Activated T-cell treated with anti-CD3 and anti-CD28 coated beads, Interleukin-2, amount 50 U/mL, for 72 hours (primary cell): ENCODE measurements at places on chromosomes 5 and 9.

- DNase-seq: no peak
Measured at GRCh38 chr9:99178912-99179872, 42.5 kb downstream of the ALG2 start.

- no peak for DNase-seq
Measured at GRCh38 chr9:72220589-72220988, 71.3 kb downstream of the GDA start.

DNA sequence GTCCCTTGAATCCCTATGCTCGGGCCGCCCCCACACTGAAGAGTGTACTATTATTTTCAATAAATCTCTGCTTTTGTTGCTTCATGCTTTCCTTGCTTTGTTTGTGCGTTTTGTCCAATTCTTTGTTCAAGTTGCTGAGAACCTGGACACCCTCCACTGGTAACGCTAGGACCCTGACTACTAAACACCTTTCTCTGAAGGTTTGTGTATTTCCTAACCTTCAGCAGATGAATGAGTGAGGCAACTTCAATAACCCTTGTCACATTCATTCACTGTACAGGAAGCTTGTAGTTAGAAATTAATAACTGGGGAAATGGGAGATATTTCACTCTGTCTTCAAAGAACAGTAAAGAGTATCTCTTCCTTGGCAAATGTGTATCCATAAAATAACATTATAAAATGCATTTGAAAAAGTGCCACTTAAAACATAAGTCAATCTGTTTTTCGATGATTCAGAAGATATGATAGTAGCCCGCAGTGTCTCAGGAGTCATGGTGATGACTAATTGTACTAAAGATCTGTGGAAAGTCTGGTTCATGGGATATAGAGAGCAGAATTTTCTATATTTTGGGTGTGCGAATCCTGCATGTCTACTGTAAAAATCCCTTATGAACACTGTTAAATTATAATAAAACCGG lies 43.2 kb upstream of the ANKH start:
- DNase-seq: no peak

DNA sequence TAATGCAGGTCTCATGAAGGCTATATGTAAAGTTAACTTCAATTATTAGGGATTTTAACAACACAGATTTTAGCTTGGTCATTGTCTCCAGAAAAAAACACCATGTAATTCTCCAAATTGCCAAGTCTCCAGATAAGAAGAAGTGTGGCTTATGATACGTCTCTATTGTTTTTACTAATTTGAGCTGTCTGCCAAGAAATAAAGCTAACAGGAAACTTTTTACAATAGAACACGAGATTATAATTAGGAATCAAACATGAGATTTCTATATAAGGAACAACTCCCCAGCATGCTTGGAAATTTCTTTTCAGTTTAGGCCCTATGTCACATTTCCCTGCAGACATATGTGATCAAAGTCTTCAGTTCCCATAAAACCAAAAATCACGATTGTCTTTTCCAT lies 142.7 kb downstream of the MCTP1 start:
- no peak for DNase-seq

DNA sequence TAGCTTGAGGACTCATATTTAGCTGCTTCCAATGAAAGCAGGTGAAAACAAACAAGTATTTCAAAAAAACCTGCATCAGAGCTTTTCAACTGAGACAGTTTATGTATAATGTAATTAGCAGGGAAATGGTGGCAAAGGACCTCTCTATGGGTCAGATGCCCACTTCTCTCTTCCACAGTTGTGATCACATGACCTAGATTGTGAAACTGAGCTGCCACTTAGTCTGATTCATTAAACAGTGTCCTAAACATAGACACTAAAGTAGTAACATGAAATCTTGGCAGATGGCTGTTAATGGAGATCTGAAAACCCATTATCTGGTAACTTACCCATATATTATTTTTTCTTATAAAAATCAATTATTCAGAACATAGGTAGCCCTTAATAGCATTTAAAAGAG lies 663.6 kb upstream of the RIOK2 start:
- no peak for DNase-seq

DNA sequence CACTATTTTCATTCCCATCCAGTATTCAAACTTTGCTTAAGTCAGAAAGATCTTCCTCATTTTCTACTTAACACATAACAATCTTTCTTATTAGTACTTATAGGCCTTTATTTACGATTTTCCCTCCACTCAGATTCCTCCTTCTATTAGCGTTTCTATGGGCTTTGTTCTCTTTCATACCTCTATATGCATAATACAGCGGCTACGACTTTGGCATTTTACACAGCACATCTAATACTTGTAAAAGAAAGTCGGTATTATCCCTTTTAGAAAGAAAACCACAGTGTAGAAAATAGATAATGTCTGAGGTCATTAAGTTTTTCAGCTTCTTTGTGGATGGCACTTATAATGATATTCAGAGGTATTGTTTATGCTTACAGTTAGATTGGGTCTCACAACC lies 8.4 kb downstream of the RBM18 start:
- DNase-seq: no peak

DNA sequence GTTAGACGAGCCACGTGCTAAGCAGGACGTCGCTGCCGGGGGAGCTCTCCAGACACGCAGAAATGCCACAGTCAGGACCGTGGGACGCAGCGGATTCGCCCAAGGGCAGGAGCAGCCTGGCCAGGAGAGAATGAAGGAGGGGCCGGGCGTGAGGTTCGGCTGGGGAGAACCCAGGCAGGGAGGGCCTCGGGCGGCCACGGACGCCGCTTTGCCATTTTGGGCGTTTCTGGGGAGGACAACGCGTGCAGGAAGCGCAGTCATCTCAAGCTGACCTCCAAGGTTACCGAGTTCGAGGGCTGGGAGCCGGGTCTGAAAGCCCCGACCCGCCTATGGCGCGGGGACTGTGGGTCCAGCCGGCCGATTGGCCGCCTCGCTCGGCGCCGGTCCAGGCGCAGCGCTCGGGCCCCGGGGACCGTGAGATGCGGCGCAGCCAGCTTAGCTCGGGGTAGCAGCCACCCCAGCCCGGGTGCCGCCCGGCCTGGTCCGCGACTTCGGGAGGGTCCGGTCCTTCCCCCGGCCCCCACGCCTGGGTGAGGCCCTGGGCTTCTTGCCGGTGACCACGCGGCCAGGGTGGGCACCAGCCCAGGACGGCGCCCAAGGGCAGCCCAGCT lies 760 bp upstream of the MAN1B1 start:
- DNase-seq: peak; percentile 58

DNA sequence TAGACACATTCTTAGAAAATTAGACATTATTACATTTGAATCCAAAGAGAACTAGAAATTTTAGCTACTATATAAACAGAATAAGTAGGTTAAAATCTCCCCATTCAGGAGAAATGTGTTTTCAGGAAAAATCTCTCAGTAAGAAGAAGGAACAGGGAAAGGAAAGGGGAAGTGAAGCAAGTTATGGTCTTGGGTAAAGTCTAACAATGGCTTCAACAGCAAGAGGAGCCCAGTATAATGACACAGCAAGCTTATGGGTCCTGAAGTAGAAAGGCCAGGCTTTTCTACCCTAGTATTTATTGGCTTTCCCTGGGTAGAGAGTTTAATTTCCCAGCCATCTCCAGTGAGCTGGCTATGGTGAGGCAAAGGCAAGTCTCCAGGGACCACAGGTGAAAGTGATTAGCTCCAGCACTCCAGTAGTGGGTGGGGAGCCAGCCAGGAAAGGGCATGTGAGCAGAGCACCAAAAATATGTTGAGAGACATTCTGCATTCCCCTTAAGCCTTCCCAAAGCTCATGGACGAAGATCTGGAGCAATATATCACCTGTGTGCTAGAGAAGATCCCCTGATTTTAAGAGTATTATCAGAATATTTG lies 981.7 kb downstream of the NR2F1-AS1 start:
- DNase-seq: no peak
